GM12892 (cell line): ENCODE measurements at places on chromosomes 13 and 19.

DNA sequence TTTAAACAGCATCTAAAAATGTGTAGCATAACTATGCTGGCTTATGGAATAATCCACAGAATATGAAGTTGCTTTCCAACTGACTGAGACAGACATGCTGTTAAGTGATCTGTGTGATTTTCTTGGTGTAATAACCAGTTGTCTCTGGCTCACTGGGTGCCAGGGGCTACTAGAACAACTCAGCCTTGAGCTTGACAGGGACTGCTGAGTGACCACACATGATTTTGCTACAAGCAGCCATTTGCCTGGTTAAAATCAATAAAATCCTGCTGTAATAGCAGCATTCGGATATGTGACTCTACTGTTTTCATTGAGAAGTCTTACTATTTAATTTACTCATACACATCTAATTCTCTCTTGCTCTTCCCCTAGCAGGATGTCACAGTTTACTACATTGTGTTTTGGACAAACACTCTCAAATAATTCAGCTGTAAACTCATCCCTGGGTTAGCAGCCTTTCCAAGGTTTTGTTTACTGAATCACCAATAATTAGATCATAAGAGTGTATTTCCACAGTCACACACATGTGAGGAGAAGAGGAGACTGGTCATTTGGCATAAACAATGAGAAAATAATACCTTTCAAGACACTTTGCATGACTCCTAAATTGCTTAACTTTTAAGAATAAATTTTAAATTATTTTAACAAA, 426.2 kb downstream of the PCDH9 start:
- no peak for DNase-seq

GRCh38 chr19:12603714-12604113, 6.9 kb downstream of the ZNF490 start:
- peak; percentile 37 for DNase-seq

DNA sequence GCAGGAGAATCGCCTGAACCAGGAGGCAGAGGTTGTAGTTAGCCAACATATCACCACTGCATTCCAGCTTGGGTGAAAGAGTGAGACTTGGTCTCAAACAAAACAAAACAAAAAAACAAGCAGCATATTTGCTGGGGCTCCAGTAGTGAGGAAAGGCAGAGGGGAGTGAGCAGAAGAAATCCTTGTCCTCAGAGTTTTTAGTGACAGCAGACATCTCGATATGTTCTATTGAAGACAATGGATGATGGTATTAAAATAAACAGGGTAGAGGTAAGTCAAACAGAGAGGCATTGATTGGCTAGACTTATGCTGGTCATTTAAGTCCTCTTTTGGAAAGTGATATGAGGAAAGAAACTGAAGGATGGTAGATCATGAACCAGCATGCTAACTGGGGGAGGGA, 19.0 kb downstream of the NLRP7 start:
- no peak for DNase-seq

DNA sequence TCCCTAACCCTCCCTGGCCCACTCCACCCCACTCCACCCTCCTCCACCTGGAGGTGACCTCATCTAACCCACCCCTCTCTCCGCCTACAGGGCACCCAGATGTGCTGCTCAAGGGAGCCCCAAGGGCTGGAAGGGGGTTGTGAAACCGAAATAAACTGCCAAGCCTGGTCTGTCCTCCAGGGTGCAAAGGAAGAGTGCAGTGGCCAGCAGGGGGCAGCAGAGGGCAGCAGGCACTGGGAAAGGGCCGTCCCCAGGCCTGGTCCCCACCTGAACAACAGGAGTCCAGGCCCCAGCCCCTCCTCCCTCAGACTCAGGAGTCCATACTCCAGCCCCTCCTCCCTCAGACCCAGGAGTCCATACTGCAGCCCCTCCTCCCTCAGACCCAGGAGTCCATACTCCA, 8.4 kb upstream of the BCAM start:
- DNase-seq = peak; percentile 93

- no peak for DNase-seq
Measured at GRCh38 chr19:13959141-13959961, 7.0 kb downstream of the DCAF15 start.
